ENCODE measurements at places on chromosomes 1 and 21. TPM values are rescaled to one million over a fixed set of nuclear protein-coding genes. Genes with fewer than 3 reads are reported as not detected.

The PADI1 gene
- not detected for total RNA-seq

The TCHH gene
- 0.03 TPM for total RNA-seq

The AMY1B gene
- 4.3 TPM for total RNA-seq

The ZSWIM5 gene
- 3.8 TPM for total RNA-seq

GRCh38 chr21:44878053-44878982 lies 4.8 kb upstream of the PTTG1IP start:
- no peak for DNase-seq

DNA sequence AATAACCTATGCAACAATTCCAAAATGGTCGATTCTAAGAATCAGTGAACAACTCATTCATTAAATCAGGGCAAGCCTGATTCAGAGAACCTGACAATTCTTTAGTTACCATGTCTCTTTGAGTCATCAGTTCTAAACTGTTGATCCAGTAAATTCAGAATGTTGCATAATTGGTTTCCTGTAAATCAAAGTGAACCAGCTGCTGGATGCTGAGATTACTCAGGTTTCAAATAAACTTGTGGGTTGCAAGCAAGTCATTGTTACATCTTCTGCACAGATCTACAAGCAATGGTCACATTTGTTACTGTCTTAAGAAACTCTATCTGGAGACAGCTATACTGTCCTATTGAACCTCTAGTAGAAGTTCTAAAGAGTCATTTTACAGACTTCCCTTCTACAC lies 16.5 kb downstream of the PLA2G2D start:
- DNase-seq = peak; percentile 24

DNA sequence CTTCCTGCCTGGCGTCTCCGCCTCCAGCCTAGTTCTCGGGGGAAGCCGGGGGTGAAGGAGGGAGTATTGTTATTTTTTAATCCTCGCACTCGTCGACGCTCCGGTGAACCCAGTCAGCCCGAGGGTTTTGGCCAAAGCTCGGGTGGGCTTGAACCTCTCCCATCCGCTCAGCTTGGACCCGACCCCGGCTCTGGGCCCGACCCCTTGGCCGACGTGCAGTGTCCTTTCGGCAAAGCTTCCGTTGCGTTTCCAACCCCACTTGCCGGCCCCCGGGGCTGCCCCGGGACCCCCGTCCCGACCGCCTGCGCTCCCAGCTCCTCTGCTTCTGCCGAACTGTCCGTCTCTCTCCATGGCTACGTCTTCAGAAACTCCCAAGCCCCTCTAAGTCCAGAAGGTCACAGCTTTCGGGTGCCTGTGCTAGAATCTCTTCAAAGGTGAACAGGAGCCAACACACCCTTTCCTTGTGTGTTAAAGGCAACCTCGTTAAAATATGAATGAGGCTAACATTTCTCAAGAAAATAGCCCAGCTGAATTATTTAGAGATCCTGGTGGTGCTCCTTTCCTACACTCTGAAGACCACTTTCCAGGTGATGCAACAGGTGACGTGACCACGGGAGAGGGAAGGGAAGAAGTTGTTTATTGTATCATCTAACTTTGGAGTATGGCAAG lies 647 bp downstream of the DESI2 start:
- DNase-seq = peak; percentile 18

DNA sequence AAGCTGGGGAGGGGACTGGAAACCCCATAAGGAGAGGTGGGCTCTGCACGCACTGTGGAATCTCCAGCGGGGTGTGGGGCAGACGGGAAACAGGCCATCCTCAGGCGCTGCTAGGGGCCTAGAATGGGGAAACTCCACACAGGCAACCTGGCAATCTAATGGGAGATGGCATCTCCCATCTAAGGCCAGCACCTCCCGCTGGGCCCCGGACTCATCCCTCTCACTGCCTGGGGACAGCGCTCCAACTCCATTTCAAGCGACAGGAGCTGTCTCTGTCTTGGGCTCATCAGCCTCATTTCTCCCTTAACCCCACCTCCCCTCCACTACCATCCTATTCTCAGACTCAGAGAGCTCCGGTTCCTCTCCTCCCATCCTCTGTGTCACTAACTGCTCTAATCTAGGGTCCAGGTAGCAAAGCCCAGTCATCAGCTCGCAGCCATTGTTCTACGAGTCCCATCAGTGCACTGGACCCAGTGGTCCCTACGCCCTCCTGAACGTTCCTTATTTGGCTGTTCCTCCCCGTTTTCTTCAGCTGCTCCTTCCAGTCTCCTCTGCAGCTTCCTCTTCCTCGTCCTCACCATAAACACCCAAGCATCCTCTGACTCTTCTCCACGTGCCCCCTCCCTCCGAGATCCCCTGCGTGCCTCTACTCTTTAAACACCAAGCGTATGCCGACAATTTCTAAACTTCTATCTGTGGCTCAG lies 93.4 kb upstream of the CASZ1 start:
- DNase-seq = no peak

DNA sequence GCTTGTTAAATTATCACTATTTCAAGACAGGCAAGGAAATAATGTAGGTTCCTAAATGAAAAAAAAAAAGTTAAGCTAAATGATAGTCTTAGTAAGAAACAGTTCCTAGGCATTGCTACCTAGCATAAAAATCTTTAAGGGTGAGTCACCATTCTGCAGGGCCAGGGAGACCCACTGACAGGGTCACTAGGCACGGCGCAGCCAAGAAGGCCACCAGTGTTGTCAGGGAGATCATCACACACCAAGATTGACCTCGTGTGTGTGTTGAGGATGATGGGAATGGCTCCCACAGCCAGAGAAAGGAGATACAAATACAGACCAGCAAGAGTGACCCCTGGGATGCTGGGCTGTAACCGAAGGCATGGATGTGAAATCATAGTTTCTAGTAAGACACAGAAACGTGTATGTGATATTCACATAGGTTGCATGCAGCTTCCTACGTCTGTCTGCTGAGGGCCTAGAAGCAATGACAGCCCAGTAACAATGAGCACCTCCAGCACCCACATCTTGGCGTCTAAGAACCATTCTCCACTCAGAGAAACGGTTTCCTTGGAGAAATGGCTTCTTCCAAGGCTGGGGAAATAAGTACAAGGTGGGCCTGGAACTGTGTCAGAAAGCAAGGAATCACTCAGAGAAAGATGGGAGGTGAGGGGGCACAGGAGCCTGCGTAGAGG lies 29.1 kb downstream of the RIPK4 start:
- no peak for DNase-seq

GRCh38 chr1:202656057-202656456 lies 54.2 kb downstream of the SYT2 start:
- no peak for DNase-seq

- no peak for DNase-seq
These were observed 695.3 kb downstream of the PTPRU start for GRCh38 chr1:29931477-29932175.

DNA sequence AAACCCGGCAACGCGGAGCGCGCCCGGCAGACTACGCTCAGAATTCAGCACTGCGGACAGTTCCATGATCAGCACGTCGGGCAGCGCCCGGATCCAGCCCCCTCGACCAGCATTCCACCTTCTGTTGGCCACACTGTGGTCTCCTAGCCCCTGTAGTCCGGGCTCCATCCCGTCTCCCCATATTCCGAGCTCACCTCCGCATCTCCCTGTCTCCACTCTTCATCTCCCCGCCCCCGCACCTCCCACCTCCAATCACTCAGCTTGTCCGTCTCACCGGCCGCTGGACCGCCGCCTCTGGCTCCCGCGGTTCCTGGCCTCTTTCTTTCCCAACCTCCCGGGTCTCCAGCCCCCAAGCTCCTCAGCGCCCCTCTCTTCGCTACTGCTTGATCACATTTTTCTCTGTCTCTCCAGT lies 500 bp downstream of the EPHA10 start:
- DNase-seq = peak; percentile 72

DNA sequence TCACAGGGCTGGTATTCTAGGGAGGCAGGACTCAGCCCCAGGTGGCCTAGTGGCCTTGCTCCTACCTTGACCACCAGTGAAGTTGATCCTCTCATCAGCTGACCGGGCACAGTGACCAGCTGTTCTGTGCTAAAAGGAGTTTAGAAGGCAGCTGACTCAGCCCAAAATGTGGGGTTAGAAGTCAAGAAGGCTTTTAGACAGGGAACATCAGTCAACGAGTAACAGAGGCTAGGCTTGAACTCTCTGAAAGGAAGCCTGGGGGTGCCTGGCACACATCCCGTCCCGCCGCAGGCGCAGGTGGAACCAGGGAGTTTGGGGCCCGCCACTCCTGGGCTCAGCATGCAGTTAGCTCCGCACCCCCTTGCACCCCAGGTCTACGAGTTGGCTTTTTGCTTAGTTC lies 114.9 kb upstream of the SLC45A1 start:
- no peak for DNase-seq

- no peak for DNase-seq
These were observed 39.9 kb upstream of the SMYD2 start for GRCh38 chr1:214241060-214241459.

DNA sequence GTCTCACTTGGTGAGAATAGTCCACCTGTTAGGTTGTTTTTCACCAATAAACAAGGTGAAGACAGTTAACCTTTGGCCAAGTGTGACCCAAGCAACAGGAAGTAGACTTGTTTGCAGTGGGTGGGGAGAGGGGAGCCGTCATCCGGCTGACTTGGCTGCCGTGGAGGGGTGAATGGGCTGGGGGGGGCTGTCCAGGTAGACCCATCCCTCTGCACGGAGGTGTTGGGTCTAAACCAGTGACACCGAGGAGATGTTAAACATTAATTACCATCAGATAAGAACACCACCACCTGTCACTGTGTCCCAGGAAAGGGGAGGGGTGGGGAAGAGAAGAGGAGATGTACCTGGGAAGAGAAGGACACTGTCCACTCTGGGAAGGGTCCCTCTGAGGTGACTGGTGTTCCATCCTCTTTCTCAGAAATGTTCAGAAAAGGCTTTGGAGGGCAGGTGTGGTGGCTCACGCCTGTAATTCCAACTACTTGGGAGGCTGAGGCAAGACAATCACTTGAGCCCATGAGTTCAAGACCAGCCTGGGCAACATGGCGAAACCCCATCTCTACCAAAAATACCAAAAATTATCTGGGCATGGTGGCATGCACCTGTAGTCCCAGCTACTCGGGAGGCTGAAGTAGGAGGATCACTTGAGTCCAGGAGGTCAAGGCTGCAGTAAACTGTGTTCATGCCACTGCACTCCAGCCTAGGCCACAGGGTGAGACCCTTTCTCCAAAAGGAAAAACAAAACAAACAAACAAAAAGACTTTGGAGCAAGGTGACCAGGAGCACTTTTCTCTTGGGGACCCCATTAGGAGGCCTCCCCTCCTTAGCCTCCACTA lies 6.7 kb upstream of the MYOM3 start:
- DNase-seq = no peak

DNA sequence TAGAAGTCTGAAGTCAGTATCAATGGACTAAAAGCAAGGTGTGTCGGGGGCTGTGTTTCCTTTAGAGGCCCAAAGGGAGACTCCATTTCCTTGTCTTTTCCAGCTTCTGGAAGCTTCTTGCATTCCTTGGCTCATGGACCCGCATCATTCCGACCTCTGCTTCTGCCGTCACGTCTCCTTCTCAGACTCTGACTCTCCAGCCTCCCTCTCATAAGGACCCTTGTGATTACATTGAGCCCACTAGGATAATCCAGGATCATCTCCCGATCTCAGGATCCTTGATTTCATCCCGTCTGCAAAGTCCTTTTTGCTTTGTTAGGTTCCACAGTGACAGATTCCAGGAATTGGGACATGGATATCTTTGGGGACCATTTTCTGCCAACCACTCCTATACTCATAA lies 265.8 kb upstream of the CSF3R start:
- no peak for DNase-seq

DNA sequence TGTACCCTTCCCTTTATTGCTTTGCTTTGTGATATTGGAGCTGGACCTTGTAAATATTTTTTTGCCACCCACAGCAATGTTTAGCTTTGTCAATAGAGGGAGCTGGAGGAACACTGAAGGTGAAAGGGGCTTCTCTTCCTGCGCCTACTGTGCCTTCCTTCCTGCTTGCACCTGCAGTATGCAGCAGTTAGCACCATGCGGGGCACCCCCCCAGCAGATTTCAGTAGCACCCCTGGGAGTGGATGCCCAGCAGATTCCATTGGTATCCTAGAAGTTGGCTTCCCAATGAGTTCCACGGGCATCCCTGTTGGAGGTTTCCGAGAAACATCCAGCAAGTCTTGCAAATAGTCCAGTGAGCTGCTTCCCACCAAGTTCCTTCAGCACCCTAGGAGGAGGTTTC lies 25.6 kb downstream of the S100A10 start:
- DNase-seq = no peak

DNA sequence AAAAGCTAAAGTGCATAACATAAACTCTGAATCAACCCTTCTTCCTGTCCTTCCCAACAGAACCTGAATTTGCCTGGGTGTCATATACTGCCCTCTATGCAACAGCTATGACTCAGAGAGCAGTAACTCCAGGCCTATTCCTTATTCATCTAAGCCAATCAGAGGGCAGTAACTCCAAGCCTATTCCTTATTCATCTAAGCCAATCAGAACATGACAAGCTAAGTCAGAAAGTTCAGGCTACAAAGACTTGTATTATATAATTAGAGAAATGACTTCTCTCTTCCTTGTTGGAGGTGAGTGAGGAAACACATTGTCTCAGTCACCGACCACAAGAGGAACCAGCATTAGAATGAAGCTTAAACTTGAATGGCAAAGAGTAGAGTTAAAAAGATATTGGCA lies 26.2 kb upstream of the TADA1 start:
- no peak for DNase-seq

DNA sequence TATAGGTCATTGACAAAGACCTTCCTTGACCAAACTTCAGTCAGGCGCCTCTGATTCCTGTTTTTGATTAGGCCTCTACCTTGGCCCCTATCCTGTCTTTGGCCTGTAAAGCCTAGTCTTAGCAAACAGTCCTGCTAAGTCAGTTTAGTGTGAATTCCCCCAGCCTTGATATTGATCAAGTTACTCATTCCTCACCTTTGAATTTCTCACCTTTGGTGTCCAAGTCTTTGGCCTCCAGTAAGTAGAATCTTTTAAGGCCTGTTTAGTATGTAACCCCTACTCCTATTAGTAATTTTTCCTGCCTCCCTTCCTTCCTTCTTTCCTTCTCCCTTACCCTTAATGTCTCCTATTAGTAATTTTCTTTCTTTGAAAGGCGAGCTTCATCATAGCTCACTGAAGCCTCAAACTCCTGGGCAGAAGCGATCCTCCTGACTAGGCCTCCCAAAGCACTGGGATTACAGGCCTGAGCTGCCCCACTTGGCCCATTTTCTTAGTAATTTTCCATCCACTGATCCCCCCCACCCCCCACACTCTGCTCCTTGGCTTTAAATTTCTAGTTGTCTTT lies 13.0 kb upstream of the ZNF692 start:
- DNase-seq = peak; percentile 18

GRCh38 chr1:167435484-167435883 lies 82.8 kb downstream of the CD247 start:
- no peak for DNase-seq

DNA sequence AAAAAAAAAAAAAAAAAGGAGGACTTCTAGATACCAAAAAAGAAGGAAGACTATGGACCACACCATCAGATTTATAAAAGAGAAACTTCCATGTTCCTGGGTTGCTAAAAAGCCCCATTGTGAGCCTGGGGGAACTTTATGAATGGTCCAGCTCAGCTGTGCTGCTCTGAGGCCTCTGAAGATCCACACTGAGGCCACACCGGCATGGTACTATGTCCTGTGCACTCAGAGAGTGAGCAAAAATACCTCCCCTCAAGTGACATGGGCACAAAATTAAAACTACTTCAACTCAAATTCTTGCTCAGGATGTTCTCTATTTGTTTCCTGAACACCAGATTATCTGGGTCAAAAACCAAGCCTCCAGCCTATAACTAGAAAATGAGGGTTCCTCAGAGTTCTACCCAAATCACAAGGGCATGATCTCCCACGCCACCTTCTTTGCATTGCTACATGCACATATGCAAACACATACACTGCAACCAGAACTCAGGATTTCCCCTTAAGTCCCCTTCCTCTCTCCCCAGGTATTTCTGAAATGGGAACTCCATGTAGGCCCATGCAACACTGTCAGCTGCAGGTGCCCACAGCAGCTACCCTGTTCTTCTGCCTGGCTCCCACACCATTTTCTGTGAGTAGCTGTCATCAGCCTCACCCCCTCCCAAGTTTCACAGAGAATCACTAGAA lies 94.4 kb downstream of the SH3GLB1 start:
- DNase-seq = no peak
